Neural crest cell (in vitro differentiated cells): ENCODE measurements at places on chromosomes 2 and 18.

DNA sequence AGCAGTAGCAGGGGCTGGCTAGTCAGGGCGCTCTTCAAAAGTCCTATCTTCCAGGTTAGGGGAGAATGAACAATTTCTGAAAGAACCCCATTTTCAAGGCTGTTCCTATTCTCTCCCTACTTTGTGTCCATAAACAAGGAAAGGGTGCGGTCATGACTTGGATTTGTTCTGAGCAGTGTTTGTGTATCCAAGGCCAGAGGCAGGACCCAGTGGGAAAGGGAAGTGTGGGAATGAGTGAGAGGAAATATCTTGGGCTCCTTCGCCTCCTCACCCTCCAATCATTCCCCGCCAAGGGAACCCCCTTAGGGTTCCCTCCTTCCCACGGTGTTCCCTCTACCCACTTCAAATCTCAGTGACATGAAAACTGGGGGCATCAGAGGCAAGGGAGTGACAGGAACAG lies 25.5 kb upstream of the SPTBN1 start:
- DNase-seq, result no peak

- no peak for DNase-seq
These were observed 237.5 kb downstream of the EPHA4 start for GRCh38 chr2:221334481-221335218.

DNA sequence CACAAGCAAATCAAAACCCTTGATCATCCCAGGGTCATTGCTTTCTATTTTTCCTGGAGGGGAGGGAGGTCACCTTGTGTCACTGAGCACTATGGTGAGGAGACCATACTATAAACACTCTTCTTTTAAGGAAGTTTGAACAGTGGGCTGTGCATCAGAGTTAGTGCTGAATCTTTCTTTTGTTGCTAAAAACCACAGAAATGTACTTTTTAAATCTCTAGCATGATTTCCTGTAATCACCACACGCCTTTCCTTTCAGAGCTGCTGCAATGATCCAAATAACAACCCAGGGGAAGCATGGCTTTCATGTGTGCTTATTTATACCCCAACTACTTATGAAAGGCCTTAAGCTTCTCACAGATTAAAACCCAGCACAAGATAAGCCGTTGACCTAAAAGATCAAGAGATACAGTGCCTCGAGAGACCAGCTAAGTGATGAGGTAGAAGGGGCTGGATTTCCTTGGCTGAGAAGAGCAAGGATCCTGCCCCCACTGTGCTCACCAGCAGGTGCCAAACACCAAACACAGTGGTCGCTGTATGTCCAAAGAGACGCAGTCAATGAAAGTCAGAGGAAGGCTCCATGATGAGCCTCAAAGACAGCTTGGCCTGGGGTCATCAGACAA lies 34.7 kb downstream of the TRABD2A start:
- no peak for DNase-seq

GRCh38 chr2:201471732-201472393 lies 20.3 kb downstream of the STRADB start:
- no peak for DNase-seq

DNA sequence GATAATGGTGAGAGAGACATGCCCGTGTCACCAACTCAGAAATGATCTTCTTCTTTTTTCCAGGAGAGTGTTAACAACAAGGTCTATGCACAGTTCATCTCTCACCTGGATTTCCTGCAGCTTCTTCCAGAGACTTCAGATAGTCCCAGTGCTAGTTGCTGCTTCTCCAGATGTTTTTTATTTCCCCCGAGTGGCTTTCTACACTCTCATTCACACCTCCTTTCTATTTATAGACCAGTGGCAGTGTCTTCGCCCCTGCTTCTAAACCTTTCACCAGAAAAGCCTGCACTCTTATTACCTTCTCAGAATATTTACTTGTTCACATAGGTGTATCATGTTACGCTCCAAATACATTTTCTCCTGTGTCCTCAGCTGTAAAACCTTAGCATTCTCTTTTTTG lies 558.8 kb upstream of the CHAC2 start:
- no peak for DNase-seq

DNA sequence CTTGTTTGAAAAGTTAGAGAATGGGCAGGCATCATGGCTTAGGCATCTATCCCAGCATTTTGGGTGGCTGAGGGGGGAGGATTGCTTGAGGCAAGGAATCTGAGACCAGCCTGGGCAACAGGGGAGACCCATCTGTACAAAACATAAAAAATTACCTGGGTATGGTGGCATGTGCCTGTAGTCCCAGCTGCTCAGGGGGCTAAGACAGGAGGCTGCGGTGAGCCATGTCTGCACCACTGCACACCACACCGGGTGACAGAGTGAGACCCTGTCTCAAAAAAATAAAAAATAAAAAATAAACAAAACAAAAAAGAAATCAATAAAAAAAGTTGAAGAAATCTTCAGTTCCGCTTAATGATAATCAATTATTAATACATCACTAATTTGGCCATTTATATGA lies 146.5 kb downstream of the CDH7 start:
- DNase-seq, result no peak
